ENCODE measurements at places on chromosomes 1 and 21.

- DNase-seq: peak; percentile 51
Observed at GRCh38 chr21:45418301-45419071, 13.5 kb downstream of the COL18A1 start.

DNA sequence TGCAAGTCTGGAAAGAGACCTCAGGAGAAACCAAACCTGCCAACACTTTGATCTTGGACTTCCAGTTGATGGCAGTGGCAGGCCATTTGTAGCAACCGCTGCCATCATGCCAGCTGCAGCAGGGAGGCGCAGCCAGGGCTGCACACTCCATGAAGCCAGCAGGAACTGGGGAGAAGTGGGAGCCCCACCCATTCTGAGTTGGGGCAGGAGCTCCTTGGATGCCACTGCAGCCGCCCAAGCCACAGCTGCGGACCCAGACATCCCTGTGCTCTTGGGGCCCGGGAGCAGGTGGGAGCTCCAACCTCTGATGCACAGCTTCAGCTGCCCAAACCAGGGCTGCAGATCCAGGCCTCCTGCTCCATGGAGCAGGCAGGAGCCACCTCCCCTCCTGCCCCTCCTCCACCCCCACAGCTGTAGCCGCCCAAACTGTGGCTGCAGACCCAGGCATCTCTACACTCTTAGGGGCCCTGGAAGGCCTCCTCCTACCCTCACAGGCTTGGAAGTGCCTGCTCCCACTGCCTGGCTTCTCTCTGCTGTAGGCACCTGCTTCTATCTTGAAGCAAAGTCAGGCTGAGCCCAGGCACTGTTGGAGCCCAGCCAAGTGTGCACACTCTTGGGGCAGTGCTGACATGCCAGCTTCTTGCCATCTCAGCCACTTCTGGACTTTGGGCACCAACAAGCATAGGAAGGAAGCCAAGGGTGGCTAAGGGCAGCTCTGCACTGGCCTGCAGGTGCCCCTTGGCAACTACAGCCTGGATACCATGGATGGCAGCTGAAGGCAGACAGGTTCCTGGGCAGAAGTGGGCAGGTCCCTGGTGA lies 20.0 kb upstream of the DISP1 start:
- no peak for DNase-seq

GRCh38 chr1:166884040-166884642 lies 8.1 kb upstream of the TADA1 start:
- DNase-seq: peak; percentile 77

DNA sequence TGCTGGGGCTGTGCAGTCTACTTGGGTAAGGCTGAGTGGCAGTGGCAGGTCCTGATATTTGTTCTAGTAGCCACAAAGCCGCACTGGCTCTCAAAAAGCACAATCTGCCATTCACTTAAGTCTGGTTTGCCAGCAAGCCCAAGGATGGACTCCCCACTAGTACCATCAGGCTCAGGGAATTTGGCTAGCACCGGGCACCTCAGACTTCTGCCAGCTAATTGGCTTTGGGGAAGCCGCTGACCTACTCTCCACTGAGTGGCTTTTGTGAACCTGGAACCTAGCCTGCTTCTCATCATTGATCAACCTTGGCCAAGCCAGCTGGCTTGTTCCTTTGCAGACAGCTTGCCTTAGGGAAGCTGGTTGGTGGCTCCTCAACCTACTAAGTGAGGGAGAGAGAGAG lies 83.1 kb downstream of the ESRRG start:
- DNase-seq: no peak

Data from right forelimb (tissue), 1 donor.